Stimulated activated CD4-positive, alpha-beta T cell treated with anti-CD3 and anti-CD28 coated beads, Interleukin-1b, Interleukin-23, amount 100 ng/mL, for 48 hours (primary cell): ENCODE measurements at places on chromosomes 4 and X.

DNA sequence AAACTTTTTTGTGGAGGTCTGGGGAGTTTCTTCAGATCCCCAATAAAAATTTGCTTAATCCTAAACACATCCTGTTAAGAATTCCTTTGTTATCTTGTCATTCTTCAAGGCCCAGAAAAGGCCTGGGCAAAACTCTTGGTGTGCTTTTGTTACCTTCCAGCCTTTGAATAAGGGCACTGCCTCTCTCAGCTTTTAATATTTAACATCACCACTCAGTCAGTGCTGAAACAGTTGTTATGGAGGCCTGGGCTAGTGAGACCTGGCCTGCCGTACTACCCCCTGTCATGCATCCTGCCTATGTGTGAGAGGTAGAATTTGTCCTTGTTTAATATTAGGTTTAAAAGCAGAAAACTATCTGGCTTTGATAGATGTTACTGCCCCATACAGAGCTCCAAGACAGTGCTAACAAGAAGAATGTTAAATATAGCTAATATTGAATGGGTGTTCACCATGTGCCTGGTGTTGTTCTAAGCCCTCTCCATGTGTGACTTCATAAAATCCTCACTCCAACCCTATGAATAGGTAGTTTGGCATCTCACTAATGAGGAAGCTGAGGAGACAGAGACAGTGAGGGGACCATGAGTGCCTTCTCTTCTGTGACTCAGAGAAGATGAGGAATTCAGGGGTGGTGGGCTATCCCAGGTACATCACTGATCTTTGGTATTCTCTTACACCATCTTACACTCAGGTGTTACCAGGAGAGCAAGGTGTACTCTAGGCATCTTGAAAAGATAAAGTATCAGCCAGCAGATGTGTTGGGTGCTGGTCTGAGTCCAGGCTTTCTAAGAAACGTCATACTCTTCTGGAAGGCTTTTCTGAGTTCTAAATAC, 6.2 kb downstream of the PPP1R2C start:
- no peak for DNase-seq

GRCh38 chrX:115018040-115018647, 728 bp upstream of the IL13RA2 start:
- DNase-seq = no peak

DNA sequence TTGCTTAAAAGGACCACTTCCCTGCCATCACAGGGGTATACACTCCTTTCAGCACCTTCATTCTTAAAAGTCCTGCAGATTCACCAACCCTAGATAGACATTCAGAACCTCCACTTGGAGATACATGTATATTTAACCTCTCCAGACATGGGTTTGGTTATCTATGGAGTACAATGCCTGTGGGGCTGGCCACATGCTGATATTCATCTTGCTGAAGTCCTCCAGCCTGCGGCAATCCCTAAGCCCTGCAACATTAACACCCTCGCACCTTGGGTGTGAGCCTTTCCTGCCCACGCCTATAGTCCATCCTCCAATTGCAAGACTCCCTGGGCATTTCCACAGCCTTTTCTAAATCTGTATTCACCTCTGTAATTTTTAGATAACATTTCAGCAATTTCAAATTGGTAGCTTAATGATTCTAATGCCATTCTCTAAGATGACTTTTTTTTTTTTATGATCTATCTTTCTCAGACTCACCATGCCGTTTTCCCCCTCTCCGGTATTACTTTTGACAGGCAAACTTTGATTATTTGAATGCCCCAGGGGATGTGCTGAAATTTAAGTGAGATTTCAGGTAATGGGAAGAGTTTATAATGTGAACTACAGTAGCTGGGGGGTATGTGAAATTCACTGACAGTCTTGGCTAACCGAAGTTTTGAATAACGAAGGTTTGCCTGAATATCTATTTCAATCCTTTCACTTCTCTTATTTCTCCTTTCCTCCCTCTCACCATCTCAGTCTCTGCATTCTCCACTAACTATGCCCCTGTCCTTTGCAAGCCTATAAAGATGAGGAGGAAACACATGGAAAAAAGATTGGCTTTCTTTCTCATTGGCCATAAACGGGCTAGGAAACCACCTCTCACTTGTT, 24.1 kb downstream of the CCDC149 start:
- DNase-seq = no peak

DNA sequence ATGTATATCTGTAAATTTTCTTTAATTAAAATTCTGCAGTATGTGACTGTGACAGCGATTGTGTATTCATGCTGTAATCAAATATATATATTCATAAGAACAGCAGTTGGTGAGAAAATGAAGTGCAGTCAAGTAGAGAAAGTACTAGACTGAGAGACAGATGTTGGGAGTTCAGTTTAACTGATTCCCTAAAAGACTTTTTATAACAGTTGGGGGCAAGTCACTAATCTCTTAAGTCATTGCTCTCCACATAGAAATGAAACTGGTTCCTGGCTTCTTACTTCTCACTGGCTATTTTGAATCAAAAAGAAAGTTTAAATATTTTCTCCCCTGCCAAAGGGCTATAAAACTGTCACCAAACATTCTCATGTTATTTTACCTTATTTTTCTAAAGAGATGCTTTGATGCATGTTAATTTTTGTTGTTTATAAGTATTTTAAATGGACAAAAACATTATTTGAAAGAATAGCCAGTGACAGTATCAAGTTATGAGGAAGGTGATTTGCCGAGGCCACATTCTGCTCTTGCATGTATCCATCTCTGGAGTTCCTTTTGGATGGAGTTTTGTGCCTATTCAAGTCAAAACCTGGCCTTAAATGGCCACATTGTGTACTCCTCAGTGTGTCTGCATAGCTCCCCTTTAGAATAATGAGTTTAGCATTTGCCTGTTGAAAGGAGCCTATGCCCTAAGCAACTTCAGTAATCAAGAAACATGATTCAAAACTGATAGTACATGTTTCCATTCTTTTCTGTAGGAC, 30.8 kb downstream of the EXOC1 start:
- no peak for DNase-seq

DNA sequence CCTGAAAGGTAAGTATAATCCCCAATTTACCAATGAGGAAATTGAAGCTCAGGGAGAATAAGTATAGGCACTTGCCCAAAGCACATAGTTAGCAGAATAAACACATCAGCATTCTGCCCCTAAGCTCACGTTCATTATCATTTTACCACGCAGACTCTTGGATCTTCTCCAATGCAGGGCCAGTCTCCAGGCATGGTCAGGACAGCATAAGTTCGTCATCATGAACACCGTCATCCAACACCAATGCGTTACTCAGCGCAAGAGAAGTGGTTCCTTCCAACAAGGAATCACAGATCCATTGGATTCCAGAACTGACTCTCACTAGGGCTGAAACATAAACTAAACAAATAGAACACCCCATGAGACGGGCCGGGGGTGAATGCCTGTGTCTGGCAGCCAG, 86.5 kb upstream of the GPM6B start:
- DNase-seq = no peak

GRCh38 chrX:31580227-31580626, 508.4 kb upstream of the FTHL17 start:
- DNase-seq = no peak

DNA sequence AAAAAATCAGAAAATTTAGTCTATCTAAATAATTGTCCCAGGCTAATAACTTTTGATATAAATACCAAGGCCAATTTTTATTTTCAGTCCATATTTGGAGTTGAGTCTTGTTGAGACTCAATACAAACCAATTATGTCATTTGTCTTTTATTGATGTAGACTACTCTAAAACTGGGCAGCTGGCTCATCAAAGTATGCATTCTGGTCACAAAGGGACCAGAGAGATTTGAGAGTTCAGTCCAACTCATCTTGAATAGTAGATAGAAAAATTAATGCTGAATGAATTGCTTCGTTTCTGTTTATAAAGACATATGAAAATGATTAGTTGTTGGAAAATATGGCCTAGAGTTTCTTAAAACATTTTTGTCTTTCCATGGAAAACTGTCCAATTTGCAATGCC, 412.5 kb upstream of the KLHL4 start:
- no peak for DNase-seq

GRCh38 chr4:65645185-65645584, 25.1 kb downstream of the EPHA5 start:
- no peak for DNase-seq

DNA sequence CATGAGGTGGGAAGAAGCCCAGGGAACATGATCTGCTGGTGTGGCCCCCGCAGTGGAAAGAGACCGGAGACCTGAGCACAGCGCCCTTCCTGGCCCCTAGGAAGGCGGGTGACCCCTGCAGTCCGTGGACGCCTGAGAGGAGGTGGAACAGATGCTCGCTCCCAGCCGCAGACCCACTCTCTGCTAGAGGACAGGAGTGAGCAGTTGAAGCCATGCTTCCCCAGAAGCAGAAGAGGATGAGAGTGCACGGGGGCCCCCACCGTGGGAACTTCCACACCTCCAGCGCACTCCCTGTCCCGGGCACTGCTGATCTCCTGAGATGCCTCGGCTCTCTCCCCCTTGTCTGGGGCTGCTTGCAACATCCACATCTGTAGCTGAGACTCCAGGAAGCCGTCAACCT, 62.2 kb downstream of the GPR143 start:
- no peak for DNase-seq

DNA sequence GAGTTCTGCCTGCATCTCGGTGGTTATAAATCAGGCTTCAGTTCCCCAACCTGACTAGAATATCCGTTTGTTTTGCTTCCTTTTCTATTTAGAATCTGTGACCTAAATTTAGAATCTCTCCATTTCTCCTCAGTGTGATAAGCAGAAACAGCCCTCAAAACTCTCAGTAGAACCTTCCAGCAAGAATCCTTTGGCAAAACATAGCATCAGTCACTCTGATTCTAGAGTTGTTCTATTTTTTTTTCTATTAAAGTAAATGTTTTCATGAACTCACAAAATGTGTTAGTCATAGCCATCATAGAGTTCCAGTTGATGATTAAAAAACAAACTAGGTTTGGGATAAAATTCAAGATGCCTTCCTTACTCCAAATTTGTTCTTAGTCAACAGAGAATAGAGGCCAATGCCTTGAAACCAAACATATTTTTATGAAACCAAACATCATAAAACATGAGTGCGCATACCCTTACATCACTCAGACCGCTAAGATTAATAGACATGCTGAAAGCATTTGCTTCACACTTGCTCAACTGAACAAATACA, 13.2 kb upstream of the C1QTNF7 start:
- no peak for DNase-seq
